ENCODE measurements at places on chromosomes 3 and 15. TPM values are rescaled to one million over a fixed set of nuclear protein-coding genes. Genes with fewer than 3 reads are reported as not detected.

The DAZL gene
- 0.10 TPM for total RNA-seq

The ATG3 gene
- 79.8 TPM for total RNA-seq

The LEKR1 gene
- total RNA-seq, result 9.4 TPM

The MED12L gene
- 4.0 TPM for total RNA-seq

The RASGRP1 gene
- total RNA-seq, result 64.9 TPM

The PPARG gene
- 1.9 TPM for total RNA-seq

The GATM gene
- 2.3 TPM for total RNA-seq

The ZNF639 gene
- total RNA-seq, result 168 TPM

The SH3GL3 gene
- total RNA-seq, result not detected

The LMAN1L gene
- 0.21 TPM for total RNA-seq

The CD200R1 gene
- 5.1 TPM for total RNA-seq

The CLDN1 gene
- 0.10 TPM for total RNA-seq

The SYNPR gene
- not detected for total RNA-seq

The PHC3 gene
- total RNA-seq, result 152 TPM

The ITIH1 gene
- 0.52 TPM for total RNA-seq

The NOX5 gene
- total RNA-seq, result not detected

The SMCO1 gene
- total RNA-seq, result not detected

The CHRM5 gene
- total RNA-seq, result not detected

The GOLGA8H gene
- total RNA-seq, result 0.21 TPM

The GLDN gene
- 0.10 TPM for total RNA-seq

The PLCH1 gene
- 0.94 TPM for total RNA-seq

The NR2E3 gene
- total RNA-seq, result not detected

The LMOD3 gene
- total RNA-seq, result not detected

The MYEF2 gene
- 14.1 TPM for total RNA-seq

The PML gene
- total RNA-seq, result 23.1 TPM

The CA12 gene
- not detected for total RNA-seq

The CFAP91 gene
- 0.21 TPM for total RNA-seq

The GATA2 gene
- total RNA-seq, result 2.9 TPM

The CRYGS gene
- 0.21 TPM for total RNA-seq

The ANKRD34C gene
- not detected for total RNA-seq

The FMN1 gene
- 31.2 TPM for total RNA-seq

The SLC7A14 gene
- total RNA-seq, result under 0.01 TPM

The GCHFR gene
- 15.5 TPM for total RNA-seq

The DUOX1 gene
- total RNA-seq, result 0.10 TPM

The FSIP1 gene
- total RNA-seq, result 0.94 TPM

The PDIA5 gene
- total RNA-seq, result 3.4 TPM

The IMPG2 gene
- 0.84 TPM for total RNA-seq
